ENCODE measurements at places on chromosomes 2 and 18.

- DNase-seq: peak; percentile 82
These were observed 793.2 kb downstream of the SUCLG1 start for GRCh38 chr2:83665894-83666293.

- DNase-seq: no peak
These were observed 18.8 kb upstream of the TAF1B start for GRCh38 chr2:9824441-9824840.

- DNase-seq: no peak
These were observed 16.1 kb upstream of the XDH start for GRCh38 chr2:31430439-31431165.

- peak; percentile 19 for DNase-seq
These were observed 52.6 kb downstream of the NCK2 start for GRCh38 chr2:105797298-105797819.

- DNase-seq: peak; percentile 73
These were observed 21.2 kb downstream of the GRB14 start for GRCh38 chr2:164599954-164600589.

DNA sequence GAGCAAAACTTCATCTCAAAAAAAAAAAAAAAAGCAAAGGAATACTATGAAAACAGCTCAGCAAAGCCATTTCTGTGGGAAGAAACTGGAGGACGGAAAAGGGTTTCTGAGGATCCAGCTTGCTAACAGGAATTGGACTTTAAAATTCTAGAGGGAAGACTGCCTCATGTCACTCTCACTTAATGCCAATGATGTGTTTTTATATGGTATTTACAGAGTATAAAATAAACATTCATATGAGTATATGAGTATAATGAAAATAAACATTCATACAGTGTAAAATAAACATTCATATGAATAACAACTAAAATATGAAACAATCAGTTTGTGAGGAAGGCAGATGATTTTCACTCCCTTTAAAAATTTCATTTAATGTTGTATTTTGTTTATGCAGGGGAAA lies 43.9 kb downstream of the CHMP3 start:
- no peak for DNase-seq

DNA sequence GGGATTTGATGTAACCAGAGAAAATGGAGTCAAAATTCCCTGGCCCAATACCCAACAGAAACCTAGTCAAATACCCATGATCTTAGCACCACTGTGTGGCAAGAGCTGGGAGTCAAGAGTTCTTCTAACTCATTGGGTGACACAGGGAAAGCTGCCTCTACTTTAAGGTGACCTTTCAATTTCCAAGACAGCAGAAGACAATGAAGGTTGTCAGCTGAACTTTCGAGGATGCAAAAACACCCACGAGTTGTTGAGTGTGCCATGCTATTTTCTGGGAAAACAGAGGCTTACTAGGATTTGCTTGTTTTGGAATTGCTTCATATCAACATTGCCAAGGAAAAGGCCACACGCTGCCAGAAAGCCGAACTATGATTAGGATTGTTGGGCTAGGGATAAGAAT lies 61.6 kb upstream of the CYRIA start:
- DNase-seq: no peak

- no peak for DNase-seq
These were observed 13.8 kb downstream of the NRXN1 start for GRCh38 chr2:51018145-51018544.

- DNase-seq: no peak
These were observed 245.8 kb downstream of the SOX11 start for GRCh38 chr2:5937851-5938565.

DNA sequence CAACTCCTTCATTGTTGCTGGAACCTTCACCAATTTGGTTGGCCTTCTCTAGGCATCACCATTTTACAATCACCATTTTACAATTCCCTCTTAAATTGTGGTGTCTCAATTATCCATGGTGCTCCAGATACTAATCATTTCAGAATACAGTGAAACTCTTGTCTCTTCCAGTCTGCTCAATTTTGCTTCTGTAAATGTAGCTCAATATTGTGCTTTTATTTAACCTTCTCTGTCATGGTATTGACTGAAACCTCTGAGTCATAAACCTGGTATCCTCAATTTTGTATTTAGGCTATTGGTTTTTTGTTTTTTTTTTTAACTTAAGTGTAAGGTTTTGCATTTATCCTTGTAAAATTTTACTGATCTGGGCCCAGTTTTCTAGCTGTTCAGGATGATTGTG lies 16.1 kb downstream of the STRADB start:
- no peak for DNase-seq

DNA sequence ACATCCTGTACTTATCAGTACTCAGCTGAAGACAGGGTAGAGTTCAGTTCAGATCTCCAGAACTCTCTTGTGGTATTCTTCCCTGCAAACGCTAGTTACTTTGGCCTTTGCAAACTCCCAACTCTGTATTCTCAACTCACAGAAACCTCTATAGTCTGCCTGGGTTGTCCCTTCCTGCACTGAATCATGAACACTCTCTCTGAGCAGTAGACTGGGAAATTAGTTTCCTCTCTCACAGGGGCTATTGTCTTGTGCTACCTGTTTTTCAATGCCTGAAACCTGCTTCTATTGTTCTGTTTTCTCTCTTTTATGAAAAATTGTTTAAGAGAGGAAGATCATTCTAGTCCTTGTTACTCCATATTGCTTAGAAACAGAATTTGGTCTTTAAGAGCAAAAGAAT lies 134.7 kb downstream of the VIT start:
- no peak for DNase-seq

GRCh38 chr2:149451417-149452165 lies 121.2 kb downstream of the LYPD6 start:
- DNase-seq: no peak

DNA sequence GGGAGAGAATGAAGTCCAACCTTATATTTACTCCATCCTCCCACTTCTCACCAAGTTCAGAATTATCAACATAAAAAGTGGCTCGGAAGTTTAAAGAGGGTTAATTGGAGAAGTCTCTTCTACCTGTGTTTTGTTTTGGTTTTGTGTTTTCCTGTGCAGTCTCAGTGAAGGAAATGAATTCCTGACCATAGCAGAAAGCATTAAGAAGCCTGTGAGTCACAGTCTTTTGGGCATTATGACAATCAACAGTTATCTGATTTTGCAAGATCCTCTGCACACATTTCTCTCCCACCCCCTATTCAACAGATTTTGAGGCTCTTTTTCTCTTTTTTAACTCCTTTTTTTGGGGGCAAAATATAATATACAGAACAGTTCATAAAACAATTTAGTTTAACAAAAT lies 8.6 kb upstream of the RPL37A start:
- peak; percentile 86 for DNase-seq

DNA sequence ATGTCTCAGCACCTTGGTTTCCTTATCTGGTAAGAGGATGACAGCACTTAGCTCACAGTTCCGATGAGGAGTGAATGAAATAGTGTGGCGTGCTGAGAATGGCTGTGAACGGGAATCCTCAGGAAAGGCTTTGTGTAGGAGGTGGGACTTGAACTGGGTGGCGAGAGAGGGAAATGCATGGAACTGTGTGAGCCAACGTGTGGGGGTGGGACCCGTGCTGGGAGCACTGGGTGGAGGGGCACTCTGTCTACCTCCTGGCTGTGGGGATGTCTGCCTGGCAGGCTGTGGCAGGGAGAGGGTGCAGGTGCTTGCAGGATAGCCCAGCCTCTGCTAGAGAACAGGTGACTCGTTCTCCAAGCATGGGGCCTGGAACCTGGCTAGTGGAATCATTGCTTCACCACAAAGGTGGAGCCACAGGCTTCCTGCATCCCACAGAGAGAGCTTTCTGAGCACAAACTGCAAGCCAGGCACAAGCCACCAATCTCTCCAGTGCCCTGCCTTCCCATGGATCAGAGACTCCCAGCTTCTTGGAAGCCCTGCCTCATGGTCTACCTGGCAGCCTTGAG lies 145.2 kb downstream of the CELF4 start:
- no peak for DNase-seq

DNA sequence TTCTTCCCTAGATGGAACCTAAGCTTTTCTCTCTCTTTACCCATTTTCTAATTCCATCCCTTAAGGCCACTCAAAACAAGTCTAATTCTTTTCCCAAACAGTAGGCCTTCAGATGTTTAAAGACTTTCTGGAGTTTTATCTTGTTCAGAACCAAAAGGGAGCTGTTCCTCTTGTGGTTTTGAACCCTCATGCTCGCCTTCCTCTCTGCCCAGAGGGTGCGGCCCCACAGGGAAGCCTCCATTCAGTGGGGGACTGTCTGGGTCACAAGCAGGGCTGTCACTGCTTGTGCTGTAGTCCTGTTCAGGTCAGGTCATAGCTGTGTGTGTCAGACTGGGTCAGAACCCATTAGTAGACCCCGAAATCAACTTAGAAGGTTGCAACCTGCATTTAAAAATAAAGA lies 56.5 kb downstream of the TET3 start:
- DNase-seq: no peak

DNA sequence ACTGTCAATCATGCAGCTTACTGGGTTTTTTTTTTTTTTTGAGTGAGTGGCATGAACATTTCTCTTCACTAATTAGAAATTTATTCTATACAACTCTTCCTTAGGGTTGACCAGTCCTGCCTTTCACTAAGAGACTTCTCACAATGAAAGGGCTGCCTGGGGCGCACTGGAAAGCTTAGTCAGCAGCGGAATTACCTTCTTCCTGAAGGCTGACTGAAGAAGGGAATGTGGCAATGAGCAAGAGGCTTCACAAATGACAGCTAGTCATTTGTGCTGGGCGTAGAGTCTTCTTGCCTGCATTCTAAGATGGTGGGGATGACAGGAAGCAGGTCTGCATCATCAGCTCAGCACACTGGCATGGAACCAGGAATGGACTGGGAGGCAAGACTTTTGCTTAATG lies 15.6 kb upstream of the SCN3A start:
- DNase-seq: peak; percentile 85

DNA sequence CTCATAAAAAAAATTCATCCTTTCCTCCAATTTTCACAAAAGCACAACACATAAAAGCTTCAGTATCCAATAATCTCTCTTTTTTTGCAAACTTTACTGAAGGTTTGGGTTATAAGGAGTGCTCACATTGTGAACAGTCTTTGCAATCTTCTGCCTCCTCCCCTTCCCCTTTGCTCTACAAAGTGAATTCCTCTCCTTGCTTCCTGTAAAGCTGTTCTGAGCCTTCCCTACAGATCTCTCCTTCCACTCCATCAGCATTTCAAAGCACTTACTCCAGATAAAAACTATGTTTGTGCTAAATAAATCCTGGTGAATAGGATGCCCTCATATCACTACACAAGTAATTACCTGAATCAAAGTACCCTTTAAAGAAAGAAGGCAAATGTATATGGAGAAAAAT lies 4.6 kb upstream of the PDK1 start:
- DNase-seq: no peak

DNA sequence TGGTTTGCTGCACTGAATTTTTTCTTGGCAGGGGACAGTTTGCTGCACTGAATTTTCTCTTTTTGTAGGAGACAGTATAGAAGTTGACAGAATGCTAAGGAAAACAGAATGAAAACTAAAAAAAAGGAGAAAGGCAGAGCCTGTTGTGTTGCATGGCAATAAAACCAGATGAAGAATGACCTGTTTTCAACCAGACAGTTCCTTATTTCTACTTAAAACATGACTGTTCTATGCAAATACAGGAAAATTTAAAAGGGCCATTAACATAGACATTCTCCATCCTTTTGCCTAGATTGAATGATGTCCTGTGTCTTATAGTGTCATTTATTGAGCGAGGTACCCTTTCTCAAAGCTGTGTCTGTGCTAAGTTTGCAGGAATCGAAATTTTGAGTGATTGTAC lies 33.3 kb downstream of the ABI2 start:
- DNase-seq: no peak

- DNase-seq: no peak
These were observed 29.3 kb downstream of the UBE2F start for GRCh38 chr2:237996021-237996593.

DNA sequence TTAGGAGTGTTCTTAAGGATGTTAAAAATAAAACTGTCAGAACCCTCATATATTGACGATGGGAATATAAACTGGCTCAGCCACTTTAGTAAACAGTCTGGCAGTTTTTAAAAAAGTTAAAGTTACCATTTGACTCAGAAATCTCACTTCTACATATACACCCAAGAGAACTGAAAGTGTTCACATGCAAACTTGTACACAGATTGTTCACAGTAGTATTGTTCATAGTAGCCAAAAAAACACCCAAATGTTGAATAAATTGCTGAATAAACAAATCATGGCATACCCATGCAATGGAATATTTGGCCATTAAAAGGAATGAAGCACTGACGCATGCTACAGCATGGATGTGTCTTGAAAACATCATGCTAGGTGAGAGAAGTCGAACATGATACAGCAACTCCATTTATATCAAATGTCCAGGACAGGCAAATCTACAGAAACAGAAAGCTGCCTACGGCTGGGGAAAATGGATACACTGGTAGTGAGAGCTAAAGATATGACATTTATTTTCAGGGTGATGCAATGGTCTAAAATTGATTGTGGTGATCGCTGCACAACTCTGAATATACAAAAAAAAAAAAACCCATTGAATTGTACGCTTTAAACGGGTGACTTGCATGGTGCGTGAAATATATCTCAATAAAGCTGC lies 10.1 kb downstream of the RPL31 start:
- DNase-seq: no peak

DNA sequence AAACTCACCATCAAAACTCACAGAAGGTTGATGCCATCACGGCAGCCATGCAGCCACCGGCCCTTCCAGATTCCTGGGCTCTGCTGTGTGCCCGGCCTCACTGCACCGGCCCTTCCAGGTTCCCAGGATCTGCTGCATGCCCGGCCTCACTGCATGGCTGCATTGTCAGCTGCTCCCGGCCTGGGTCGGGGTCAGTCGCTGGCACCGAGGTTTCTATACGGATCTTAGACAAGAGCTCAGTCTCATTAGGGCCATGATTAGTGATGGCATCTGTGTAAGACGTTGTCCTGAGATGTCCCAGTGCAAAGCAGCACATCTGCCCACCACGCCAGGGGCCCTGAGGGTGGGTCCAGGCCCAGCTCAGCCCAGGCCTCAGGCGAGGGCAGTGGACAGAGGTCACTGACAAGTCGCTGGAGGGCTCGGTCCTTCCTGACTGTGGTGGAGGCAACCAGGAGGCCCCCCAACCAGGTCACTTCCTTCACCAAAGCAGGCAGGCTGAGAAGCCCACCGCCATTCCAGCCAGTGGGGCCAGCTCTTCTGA lies 29.4 kb downstream of the TMEM18 start:
- no peak for DNase-seq

DNA sequence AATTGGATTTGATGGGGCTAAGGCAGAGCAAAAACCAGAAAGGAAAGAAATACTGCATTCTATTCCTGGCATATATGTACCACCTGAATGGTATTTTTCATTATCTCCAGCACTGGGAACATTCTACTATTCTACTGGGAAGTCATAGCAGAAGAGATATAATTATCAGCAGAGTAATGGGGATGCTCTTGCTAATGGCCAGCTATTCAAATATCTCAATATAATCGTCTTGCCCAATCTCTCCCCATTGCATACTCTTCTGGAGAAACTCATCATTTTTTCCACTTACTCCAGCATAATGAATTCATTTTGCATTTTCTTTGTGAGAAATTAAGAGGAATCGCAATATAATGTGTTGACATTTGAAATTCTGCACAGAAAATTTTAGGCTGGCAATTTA lies 1794.7 kb upstream of the PIK3C3 start:
- DNase-seq: no peak
